ENCODE measurements at places on chromosomes 12 and 14.

- no peak for DNase-seq
These were observed 6.0 kb upstream of the STK38L start for GRCh38 chr12:27237790-27238771.

DNA sequence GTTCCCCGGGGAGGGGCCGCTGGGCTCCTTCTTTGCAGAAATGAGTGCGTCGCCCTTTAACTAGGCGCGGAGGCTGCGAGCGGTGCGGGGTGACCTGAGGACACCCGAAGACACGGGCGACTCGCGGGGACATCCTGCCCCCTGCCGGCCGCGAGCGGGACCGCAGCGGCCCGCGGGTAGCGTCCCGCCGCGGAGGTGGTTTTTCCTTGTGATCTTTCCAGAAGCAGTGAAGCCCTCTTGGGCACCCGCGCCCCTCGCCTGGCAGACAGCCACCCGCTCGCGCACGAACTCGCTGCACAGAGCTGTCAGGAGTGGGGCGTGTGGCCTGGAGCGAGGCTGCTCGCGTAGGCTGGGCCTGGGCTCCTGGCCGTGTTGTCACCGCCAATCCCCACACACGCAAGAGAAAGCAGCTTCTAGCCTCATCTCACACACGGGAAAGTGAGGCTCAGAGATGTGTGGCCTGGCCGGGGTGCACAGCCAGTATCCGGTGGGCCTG is 67.2 kb downstream of the DIO3 start:
- DNase-seq = peak; percentile 34

DNA sequence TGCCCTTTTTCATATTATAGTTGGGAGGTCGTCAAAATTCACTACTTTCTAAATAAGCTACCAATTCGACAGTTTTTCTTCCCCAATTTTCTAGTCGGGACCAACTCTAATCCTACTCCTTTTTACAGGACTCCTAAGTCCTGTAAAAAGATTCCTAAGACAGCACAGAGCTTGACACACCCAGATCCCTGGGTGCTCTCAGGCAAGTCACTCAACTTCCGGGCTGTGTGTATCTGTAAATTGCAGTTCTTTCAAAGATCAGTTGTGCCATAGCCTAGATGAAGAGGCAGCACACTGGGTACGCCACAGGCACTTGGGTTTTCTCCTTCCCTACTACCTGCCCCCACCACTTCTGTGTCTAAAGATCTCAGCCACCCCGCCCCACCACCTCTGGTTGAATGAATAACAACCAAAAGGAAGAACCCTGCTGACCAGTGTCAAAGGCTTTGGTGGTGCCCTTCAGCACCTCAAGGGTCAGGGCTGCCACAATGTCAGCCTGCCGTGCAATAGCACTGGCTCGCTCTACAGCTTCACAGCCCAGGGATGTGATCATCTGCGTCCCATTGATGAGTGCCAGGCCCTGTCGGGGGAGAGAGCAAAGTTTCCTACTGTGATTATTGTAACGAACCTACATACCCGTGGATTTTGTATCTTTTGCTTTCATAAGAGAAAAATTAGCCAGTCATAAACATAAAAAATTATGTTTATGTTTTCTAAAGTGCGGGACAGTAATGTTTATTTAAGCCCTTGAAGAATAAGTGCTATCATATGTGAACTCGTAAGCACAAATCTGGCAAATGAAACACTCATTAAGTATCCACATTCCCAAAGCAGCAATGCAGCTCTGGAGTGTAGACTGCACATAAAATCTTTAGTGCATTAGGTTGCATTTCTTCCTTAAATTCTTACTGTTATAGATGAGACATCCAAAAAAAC is 9.2 kb downstream of the HAL start:
- no peak for DNase-seq

- no peak for DNase-seq
These were observed 118.4 kb upstream of the MYF6 start for GRCh38 chr12:80589077-80589476.

GRCh38 chr14:100030452-100031153 is 34.6 kb upstream of the EVL start:
- DNase-seq = peak; percentile 79

- DNase-seq = no peak
These were observed 10.3 kb upstream of the LRRC23 start for GRCh38 chr12:6894321-6894720.

GRCh38 chr14:100890061-100890850 is 13.3 kb downstream of the RTL1 start:
- DNase-seq = no peak

DNA sequence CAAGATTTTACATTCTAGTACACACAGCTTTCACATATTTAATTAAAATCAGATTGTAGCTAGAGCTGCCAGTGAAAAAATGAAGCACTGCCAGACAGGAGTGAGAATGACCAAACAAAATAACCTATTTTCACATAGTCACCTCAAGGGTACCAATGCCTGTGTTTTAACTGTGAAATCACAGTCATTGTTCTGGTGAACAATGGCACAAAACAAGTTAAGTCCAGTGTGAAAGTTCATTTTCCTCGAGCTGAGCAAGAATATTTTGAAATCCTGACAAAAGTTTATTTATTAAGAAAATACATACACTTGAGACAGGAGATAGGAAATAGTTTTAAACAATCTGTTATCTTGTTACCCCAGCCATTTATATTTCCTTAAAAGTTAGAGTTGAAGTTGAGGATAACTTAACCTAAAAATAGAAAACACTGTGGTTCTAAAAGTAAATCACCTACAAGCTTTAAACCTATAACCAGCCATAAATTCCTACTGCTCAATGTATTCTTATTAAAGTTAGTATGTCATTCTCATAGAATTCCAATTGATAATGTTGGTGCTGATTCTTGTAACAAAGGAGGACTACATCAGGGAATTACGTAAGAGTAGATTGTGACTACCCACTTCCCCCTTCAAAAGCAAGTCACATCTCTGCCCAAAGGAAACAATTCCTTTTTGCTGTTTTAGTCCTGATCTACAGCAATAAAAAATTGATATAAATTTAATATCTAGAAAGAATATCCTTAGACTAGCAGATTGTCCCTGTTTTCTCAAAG is 15.9 kb downstream of the DENND5B start:
- DNase-seq = no peak

DNA sequence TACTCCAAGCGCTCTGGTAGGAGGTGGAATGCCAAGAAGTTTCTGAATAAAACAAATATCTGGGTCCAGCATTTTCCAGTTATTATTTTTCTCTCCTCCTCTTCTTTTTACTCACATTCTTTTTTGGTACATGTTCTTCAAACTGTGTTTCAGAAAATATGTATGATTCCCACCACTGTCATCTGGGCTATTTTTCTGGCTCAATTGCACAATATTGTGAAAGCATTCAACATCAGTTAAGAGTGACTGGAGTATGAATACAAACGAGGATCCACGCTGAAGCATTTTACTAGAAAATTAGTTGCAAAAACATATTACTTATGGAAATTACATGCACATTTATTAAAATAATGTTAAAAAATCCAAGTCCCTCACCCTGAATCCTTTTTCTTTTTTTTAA is 61.5 kb downstream of the KCNMB4 start:
- DNase-seq = peak; percentile 15

DNA sequence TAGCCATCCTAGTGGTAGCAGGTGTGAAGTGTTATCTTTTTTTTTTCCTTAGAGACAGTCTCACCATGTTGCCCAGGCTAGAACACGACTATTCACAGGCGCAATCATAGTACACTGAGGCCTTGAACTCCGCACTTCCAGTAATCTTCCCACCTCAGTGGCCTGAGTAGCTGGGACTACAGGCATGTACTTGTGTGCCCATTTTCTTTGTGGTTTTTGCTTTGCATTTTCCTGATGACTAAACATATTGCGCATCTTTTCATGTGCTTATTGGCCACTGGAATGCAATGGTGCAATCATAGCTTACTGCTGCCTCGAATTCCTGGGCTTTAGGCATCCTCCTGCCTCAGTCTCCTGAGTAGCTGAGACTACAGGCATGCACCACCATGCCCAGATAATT is 33.3 kb upstream of the GCH1 start:
- no peak for DNase-seq

GRCh38 chr12:16719713-16720416 is 113.9 kb upstream of the LMO3 start:
- no peak for DNase-seq

- peak; percentile 75 for DNase-seq
These were observed 2.3 kb upstream of the SPATS2 start for GRCh38 chr12:49364989-49365388.

Measured in stromal cell of bone marrow (primary cell).